Prostate gland (tissue), 2 donors: ENCODE measurements at places on chromosomes 3 and 15. TPM values are rescaled to one million over a fixed set of nuclear protein-coding genes. Genes with fewer than 3 reads are reported as not detected.
A peak's percentile ranks its signal among the peaks of the same experiment; 100 is the strongest.

- no peak for DNase-seq
- no peaks in the 10 kb centered on the region for H3K27me3 ChIP-seq
Measured at GRCh38 chr15:85389772-85390171, 9.4 kb downstream of the AKAP13 start.

DNA sequence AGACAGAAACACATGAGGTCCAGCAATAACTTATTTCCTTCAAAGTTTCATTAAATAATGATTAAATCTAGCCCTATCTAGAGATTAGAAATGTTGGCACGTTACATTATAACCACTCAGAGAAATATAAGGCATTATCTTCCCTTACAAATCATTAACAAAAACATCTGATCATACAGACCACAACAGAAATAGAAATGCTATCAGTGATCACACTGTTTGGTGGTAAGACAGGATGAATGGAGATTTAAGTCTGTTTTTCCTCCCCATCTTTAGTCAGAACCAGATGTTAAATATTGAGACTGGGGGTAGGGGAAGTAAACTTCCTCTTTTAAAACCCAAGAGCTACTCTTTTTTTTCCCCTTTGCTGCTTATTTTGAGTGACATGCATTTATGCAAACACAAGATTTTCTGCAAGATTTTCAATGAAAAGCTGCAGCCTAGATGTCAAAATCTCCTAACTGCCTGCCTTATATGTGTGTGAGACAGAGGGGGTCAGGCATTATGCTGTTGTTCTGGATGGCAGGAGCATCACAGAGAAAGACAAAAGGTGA lies 70.4 kb downstream of the CBLB start:
- no peak for DNase-seq
- no peaks in the 10 kb centered on the region for H3K36me3 ChIP-seq
- no peak overlapping the region for H3K4me3 ChIP-seq
- no peaks in the 10 kb centered on the region for H3K4me1 ChIP-seq
- H3K27me3 ChIP-seq = no peaks in the 10 kb centered on the region
- no peak overlapping the region for H3K27ac ChIP-seq

DNA sequence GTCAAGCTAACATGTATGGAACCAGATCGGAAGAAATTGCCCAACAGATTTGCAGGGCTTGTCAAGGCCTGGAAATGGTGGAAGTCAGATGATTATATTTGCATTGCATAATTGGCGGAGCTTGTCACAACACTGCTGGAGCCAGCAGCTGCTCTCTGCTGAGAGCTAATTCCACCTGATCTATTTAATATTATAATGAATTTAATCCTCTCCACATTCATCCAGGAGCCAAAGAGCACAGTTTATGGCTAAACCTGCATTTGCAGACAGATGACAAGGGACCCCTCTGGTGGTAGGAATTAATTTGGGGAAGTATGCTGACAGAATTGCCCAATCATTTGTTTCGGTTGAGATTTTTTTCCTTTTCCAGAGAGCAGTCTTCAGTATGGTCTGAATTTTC lies 730.2 kb downstream of the TUSC7 start:
- no peak overlapping the region for H3K4me3 ChIP-seq
- H3K27me3 ChIP-seq = no peaks in the 10 kb centered on the region
- DNase-seq = no peak
- no peaks in the 10 kb centered on the region for H3K4me1 ChIP-seq
- H3K36me3 ChIP-seq = no peaks in the 10 kb centered on the region

DNA sequence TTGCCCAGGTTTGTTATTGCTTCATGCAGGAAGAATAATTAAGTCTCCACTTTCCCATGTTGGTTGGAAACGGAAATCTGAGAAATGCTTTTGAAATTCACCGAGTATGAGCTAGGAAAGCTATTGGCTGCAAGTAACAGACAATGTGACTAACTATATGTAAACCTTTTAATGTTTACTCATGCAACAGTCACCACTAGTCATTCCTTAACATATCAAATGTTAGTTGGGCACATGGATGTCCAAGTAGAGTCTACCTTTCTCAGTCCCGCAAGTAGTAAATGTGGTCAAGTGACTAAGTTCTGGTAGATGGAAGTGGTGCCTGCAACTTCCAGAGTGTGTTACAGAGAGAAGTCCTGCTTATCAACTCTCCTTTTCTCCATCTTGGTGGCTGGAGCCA lies 52.5 kb downstream of the KLF15 start:
- no peak overlapping the region for H3K27ac ChIP-seq
- H3K36me3 ChIP-seq = no peaks in the 10 kb centered on the region
- H3K4me1 ChIP-seq = no peaks in the 10 kb centered on the region
- no peaks in the 10 kb centered on the region for H3K27me3 ChIP-seq
- no peak for DNase-seq
- no peak overlapping the region for H3K4me3 ChIP-seq

- DNase-seq = no peak
- H3K27me3 ChIP-seq = no peaks in the 10 kb centered on the region
- H3K4me3 ChIP-seq = no peak overlapping the region
- H3K4me1 ChIP-seq = no peaks in the 10 kb centered on the region
Measured at GRCh38 chr3:197353867-197354567, 55.6 kb upstream of the DLG1 start.

The TRIM42 gene
- 1.1 TPM for total RNA-seq

The CCDC33 gene
- 1.5 TPM for total RNA-seq

DNA sequence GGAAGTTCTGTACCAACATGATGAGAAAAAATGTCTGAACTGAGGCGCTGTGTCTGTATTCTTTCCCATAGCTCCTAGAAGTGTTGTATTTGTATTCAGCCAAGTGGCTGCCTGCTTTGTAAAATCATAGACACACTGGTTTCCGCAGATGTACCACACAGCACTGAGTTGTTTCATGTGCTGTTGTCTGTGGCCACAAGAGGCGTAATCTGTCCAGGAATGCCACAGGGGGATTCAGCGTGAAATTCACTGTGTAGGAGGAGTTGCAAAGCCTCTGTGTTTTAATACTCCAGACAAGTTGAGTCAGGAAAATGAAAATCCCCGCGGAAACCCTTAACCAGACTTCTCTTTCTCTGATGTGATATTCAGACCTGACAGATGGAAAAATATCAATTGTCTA lies 462.2 kb downstream of the NSUN3 start:
- DNase-seq = peak; percentile 24
- H3K4me3 ChIP-seq = no peak overlapping the region
- no peak overlapping the region for H3K27ac ChIP-seq
- no peaks in the 10 kb centered on the region for H3K36me3 ChIP-seq
- H3K4me1 ChIP-seq = no peaks in the 10 kb centered on the region

DNA sequence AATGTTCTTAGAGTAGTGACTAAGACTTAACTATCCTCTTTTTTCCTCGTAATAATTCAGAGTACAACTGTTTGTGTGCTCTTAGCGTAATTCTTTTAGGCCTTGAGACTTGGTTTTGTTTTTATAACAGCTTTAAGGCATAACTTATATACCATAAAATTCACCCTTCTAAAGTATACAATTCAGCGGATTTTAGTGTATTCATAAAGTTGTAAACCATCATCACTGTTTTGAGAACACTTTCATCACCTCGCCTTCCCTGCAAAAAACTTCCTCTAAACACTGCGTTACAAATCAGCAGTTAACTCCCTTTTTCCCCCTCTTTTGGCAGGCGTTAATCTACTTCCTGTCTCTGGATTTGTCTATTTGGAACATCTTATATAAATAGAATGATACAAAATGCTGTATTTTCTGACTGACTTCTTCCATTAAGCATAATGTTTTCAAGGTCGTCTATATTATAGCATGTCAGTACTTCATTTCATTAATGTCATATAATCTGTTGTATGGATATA lies 18.7 kb downstream of the DNAJC13 start:
- no peaks in the 10 kb centered on the region for H3K4me1 ChIP-seq
- H3K36me3 ChIP-seq = no peaks in the 10 kb centered on the region
- H3K27me3 ChIP-seq = no peaks in the 10 kb centered on the region
- DNase-seq = no peak

DNA sequence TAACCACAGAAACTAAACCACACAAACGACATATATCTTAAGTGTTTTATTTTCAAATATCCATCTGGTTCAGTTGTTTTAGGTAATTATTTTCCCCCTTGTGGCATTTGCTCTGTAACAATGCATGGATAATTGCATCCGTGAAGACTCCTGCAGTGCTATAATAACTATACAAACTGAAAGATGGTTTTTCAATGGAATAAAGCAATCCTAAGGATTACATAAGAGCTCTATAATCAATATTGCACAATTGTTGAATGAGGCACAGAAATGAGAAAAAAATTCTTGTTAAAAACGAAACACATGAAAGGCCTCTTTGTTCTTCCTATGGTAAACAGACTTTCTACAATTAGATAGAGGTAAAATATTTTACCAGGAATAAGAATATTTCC lies 446.0 kb upstream of the EPHA3 start:
- DNase-seq = no peak
- no peaks in the 10 kb centered on the region for H3K4me1 ChIP-seq
- H3K36me3 ChIP-seq = no peaks in the 10 kb centered on the region
- no peak overlapping the region for H3K4me3 ChIP-seq
- no peaks in the 10 kb centered on the region for H3K27me3 ChIP-seq
- H3K27ac ChIP-seq = no peak overlapping the region

The EXD1 gene
- not detected for total RNA-seq

DNA sequence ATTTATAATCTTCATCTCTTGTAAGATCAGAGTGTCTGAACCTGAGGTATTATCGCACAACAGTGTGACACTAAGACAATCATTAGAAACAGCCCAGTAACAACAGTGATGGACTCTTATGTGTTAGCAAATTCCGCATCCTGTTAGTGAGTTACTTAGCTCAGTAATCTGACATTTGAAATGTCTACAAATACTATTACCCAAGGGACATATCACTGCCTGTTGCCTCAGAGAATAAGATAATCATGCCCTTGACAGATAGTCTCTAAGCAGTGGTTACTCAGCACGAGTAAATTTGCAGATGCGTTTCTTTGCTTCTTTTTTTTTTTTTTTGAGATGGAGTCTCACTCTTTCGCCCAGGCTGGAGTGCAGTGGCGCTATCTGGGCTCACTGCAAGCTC lies 13.4 kb upstream of the RTP1 start:
- no peaks in the 10 kb centered on the region for H3K27me3 ChIP-seq
- DNase-seq = no peak
- no peaks in the 10 kb centered on the region for H3K36me3 ChIP-seq
- no peak overlapping the region for H3K4me3 ChIP-seq

DNA sequence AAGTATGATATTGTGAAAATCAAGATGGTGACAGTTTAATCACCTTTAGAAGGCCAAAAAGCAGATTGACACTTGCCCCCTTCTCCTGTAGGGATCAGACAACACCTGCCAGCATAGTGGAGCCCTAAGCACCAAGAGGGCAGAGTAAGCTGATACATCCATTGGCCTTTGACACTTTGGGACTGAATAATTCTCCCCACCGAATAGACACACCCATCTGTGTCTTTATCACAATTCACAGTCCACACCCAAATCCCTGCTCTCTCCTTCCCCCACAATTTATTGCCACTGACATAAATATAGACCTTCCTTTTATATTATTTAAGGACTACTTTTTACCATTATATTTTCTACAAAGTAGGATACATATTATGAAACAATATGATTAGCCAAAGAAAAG lies 3.1 kb upstream of the WDR49 start:
- no peaks in the 10 kb centered on the region for H3K4me1 ChIP-seq
- no peak for DNase-seq
- H3K4me3 ChIP-seq = no peak overlapping the region
- no peaks in the 10 kb centered on the region for H3K27me3 ChIP-seq

GRCh38 chr3:31668242-31668641 lies 135.5 kb downstream of the STT3B start:
- H3K36me3 ChIP-seq = no peaks in the 10 kb centered on the region
- no peaks in the 10 kb centered on the region for H3K4me1 ChIP-seq
- H3K27ac ChIP-seq = no peak overlapping the region

- no peaks in the 10 kb centered on the region for H3K36me3 ChIP-seq
- H3K27ac ChIP-seq = no peak overlapping the region
- no peaks in the 10 kb centered on the region for H3K27me3 ChIP-seq
Measured at GRCh38 chr15:59247364-59247763, 40.7 kb downstream of the LDHAL6B start.

GRCh38 chr15:68993276-68993675 lies 21.2 kb upstream of the NOX5 start:
- DNase-seq = no peak
- H3K4me1 ChIP-seq = no peaks in the 10 kb centered on the region
- no peak overlapping the region for H3K4me3 ChIP-seq
- no peaks in the 10 kb centered on the region for H3K27me3 ChIP-seq
- no peaks in the 10 kb centered on the region for H3K36me3 ChIP-seq

DNA sequence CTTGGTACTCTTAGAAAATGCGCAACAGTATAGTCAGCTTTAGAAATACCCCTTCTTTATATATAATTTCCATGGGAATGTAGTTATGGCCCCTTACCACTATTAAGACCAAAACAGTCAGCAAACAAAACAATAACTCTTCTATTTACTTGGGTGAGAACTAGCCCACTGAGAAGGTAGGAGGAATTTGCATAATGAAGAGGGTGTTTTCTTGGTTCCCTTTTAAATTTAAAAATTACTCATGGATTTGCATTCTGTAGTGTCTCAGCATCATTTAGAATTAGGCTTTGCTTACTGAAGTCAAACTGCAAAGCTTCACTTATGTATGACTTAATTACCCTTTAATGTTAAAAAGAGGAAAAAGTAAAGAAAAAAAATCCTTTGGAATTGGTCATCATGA lies 350.8 kb downstream of the PTPRG start:
- no peaks in the 10 kb centered on the region for H3K4me1 ChIP-seq
- H3K4me3 ChIP-seq = no peak overlapping the region
- no peaks in the 10 kb centered on the region for H3K36me3 ChIP-seq
- no peaks in the 10 kb centered on the region for H3K27me3 ChIP-seq
- DNase-seq = no peak

- H3K4me3 ChIP-seq = no peak overlapping the region
- no peaks in the 10 kb centered on the region for H3K4me1 ChIP-seq
- DNase-seq = no peak
- H3K27me3 ChIP-seq = no peaks in the 10 kb centered on the region
- no peaks in the 10 kb centered on the region for H3K36me3 ChIP-seq
- H3K27ac ChIP-seq = no peak overlapping the region
Measured at GRCh38 chr3:166783206-166783605, 596.9 kb downstream of the ZBBX start.

- H3K36me3 ChIP-seq = no peaks in the 10 kb centered on the region
- H3K4me3 ChIP-seq = no peak overlapping the region
- DNase-seq = no peak
Measured at GRCh38 chr15:68644996-68645395, 66.2 kb downstream of the CORO2B start.

The HTD2 gene
- total RNA-seq = 15.4 TPM

The IQCF5 gene
- not detected for total RNA-seq

- peaks cover 5% of the 10 kb centered on the region for H3K4me1 ChIP-seq
- no peak overlapping the region for H3K27ac ChIP-seq
- H3K27me3 ChIP-seq = no peaks in the 10 kb centered on the region
- DNase-seq = no peak
- no peaks in the 10 kb centered on the region for H3K36me3 ChIP-seq
Measured at GRCh38 chr3:66021731-66022131, 17.0 kb downstream of the MAGI1 start.
